Glutamatergic neuron (in vitro differentiated cells): ENCODE measurements at places on chromosomes 3 and 15. TPM values are rescaled to one million over a fixed set of nuclear protein-coding genes. Genes with fewer than 3 reads are reported as not detected.
A peak's percentile ranks its signal among the peaks of the same experiment; 100 is the strongest.

Gene ANKRD34C
- not detected for total RNA-seq

Gene CFAP100
- not detected for total RNA-seq

- no peaks in the 10 kb centered on the region for H3K36me3 ChIP-seq
- H3K27ac ChIP-seq = no peak overlapping the region
- no peaks in the 10 kb centered on the region for H3K27me3 ChIP-seq
- H3K4me1 ChIP-seq = no peaks in the 10 kb centered on the region
Measured at GRCh38 chr3:8420612-8421011, 81.0 kb upstream of the LMCD1 start.

Gene FMN1
- total RNA-seq = 1.1 TPM

DNA sequence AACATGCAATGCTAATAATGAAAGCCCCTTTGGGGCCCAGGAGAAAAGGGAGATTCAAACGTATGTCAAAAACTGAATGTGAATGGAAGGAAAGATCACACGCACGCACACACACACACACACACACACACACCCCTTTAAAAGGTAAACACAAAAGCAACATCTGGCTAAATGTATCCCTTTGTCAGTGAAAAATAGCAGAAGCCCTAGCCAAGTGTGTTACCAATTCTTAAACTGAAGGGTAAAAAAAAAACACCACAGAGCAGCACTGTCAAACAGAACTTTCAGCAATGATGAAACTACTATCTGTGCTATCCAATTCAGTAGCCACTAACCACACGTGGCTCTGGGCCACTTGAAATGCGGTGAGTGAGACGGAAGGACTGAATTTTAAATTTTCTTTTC is 4.9 kb downstream of the RFTN1 start:
- no peak overlapping the region for H3K4me3 ChIP-seq
- peaks cover 32% of the 10 kb centered on the region for H3K4me1 ChIP-seq
- H3K27ac ChIP-seq = peak overlapping the region; percentile 7
- DNase-seq = no peak
- peaks cover 2% of the 10 kb centered on the region for H3K27me3 ChIP-seq
